Natural killer cell (primary cell): ENCODE measurements at places on chromosomes 12 and 14.

- no peaks in the 10 kb centered on the region for H3K27me3 ChIP-seq
- H3K36me3 ChIP-seq: no peaks in the 10 kb centered on the region
- DNase-seq: no peak
- H3K27ac ChIP-seq: no peak overlapping the region
Measured at GRCh38 chr12:131732-132495, 65.3 kb downstream of the IQSEC3 start.

- H3K4me1 ChIP-seq: peaks cover 37% of the 10 kb centered on the region
- no peaks in the 10 kb centered on the region for H3K27me3 ChIP-seq
- H3K27ac ChIP-seq: no peak overlapping the region
- H3K36me3 ChIP-seq: peaks cover 21% of the 10 kb centered on the region
Measured at GRCh38 chr14:91501348-91501747, 8.8 kb downstream of the PPP4R3A start.

DNA sequence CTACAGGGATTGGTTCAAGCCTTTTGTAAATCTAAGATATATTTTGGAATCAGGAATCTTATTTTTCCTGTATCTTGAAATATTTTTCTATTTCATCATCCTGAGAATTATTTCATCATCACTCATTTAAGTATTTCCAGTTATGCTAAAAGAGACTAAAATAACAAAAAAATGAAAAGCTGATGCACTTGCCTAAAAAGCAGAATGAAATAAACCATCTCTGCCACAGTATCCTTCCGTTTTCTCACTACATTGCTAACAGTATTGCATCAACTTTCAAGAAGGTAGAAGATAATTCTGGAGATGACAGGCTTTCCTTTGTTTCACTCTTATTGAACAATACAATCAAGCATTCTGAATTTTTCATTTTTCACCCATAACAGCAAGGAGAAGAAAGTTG lies 31.1 kb upstream of the EIF5 start:
- H3K27ac ChIP-seq: no peak overlapping the region
- no peaks in the 10 kb centered on the region for H3K27me3 ChIP-seq
- H3K36me3 ChIP-seq: no peaks in the 10 kb centered on the region
- H3K4me3 ChIP-seq: no peak overlapping the region
- no peaks in the 10 kb centered on the region for H3K4me1 ChIP-seq

GRCh38 chr12:5688226-5688625 lies 256.3 kb downstream of the NTF3 start:
- H3K4me3 ChIP-seq: no peak overlapping the region
- no peak for DNase-seq
- no peaks in the 10 kb centered on the region for H3K27me3 ChIP-seq
- no peaks in the 10 kb centered on the region for H3K36me3 ChIP-seq

DNA sequence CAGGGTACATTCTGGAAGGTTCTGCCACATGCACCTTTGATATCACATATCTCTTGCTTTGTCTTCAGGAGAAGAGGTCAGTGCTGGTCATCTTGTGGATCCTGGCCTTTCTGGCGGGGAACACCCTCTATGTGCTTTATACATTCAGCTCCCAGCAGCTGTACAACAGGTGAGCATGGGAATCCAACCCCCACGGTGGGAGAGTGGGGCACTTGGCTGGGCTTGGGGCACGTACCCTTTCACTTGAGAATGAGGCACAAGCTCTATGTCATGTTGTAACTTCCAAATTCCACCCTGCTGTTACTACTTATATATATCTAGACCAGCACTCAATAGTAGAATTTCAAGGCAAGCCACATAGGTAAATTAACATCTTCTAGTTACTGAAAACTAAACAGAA lies 28.6 kb downstream of the RNFT2 start:
- no peak overlapping the region for H3K4me3 ChIP-seq
- no peaks in the 10 kb centered on the region for H3K27me3 ChIP-seq
- no peaks in the 10 kb centered on the region for H3K36me3 ChIP-seq
- no peaks in the 10 kb centered on the region for H3K4me1 ChIP-seq
- H3K27ac ChIP-seq: no peak overlapping the region

GRCh38 chr12:15526033-15526432 lies 203.7 kb downstream of the PTPRO start:
- no peaks in the 10 kb centered on the region for H3K36me3 ChIP-seq
- no peaks in the 10 kb centered on the region for H3K4me1 ChIP-seq
- no peak overlapping the region for H3K4me3 ChIP-seq

DNA sequence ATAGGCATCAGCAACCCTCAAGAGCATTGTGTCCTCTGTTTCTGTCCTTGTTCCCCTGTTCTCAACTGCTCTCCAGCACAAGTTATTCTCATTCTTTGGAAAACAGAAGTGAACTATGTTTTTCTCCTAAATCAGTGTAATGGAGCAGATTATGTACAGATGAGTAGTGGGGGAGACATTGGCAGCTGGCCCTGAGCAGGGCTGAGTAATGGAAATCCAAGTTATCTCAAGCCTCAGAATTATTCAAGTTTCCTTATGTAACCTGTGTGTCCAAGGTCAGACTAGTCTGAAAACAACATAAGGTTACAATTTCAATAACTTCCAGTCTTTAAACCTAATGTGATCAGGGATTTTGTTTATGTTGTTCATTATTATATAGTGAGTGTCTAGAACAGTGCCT lies 116.1 kb upstream of the FUT8 start:
- H3K27me3 ChIP-seq: no peaks in the 10 kb centered on the region
- H3K36me3 ChIP-seq: no peaks in the 10 kb centered on the region
- no peak overlapping the region for H3K4me3 ChIP-seq
- H3K27ac ChIP-seq: no peak overlapping the region
- no peak for DNase-seq

- no peaks in the 10 kb centered on the region for H3K36me3 ChIP-seq
- no peak overlapping the region for H3K27ac ChIP-seq
- no peak for DNase-seq
- no peaks in the 10 kb centered on the region for H3K27me3 ChIP-seq
- peaks cover 2% of the 10 kb centered on the region for H3K4me1 ChIP-seq
Measured at GRCh38 chr14:76348898-76349297, 27.0 kb upstream of the ESRRB start.

GRCh38 chr14:50978529-50978871 lies 34.2 kb upstream of the PYGL start:
- H3K27me3 ChIP-seq: no peaks in the 10 kb centered on the region
- no peak overlapping the region for H3K4me3 ChIP-seq
- no peak overlapping the region for H3K27ac ChIP-seq
- H3K36me3 ChIP-seq: no peaks in the 10 kb centered on the region
- no peaks in the 10 kb centered on the region for H3K4me1 ChIP-seq

GRCh38 chr14:42057111-42057510 lies 450.4 kb downstream of the LRFN5 start:
- H3K4me3 ChIP-seq: no peak overlapping the region
- H3K27ac ChIP-seq: no peak overlapping the region
- no peaks in the 10 kb centered on the region for H3K4me1 ChIP-seq
- no peaks in the 10 kb centered on the region for H3K36me3 ChIP-seq
- no peaks in the 10 kb centered on the region for H3K27me3 ChIP-seq

DNA sequence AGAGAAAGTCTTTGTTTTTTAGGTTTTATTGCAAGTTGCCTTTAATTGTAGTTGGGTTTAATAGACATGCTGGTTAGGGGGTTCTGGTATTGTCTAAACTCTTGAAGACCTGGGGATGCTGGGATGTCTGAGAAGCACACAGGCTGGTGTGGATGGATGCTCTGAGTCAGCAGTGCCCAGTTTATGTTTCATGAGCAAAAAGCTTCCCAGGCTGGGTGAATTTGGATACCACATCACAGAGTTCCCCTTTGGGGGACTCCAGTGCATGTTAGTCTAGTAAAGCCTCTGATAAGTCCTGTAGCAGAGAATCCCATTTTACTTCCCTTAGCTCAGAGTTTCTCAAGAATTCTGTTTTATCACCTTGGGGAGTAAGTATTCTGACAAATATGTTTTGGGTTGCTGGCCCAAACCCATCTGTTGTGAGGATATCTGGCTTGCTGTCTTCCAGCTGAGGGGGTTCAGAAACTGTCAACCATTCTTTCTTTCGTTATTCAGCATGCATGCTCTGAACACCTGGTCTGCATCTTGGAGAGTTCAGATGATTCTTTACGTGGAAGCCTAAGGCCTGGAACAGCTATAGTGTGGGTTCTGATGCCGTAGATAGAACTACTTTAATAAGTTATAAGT lies 509.1 kb downstream of the VRK1 start:
- H3K27me3 ChIP-seq: no peaks in the 10 kb centered on the region
- no peaks in the 10 kb centered on the region for H3K36me3 ChIP-seq
- H3K4me1 ChIP-seq: no peaks in the 10 kb centered on the region
- no peak overlapping the region for H3K4me3 ChIP-seq

DNA sequence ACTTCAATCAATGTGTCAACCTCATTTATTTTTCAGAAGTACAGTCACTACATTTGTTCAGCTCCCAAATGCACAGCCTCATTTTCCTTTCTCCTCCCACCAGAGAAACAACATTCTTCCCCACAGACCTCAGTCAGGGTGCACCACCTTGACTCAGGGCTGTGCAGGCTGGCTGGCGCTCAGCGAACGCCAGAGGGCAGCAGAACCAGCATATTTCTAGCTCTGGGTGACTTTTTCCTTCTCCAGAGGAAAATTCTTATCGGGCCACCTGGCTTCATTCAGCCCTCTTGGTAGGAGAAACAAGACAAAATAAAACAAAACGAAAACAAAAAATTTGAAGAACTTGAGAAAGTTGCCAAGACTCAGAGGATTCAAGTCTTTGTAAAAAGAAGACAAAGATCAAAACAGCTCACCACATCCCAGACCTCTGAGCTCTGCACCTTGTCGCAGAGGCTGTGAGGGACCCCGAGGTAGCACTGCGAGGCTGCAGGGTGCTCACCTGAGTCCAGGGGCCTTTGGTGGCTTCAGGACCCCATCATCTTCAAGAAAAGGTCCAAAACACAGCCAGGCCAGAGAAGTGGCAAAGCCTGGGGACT lies 33.7 kb downstream of the PAH start:
- H3K4me1 ChIP-seq: no peaks in the 10 kb centered on the region
- no peaks in the 10 kb centered on the region for H3K27me3 ChIP-seq
- H3K4me3 ChIP-seq: no peak overlapping the region
- H3K36me3 ChIP-seq: no peaks in the 10 kb centered on the region

GRCh38 chr12:124564232-124564958 lies 3.0 kb downstream of the NCOR2 start:
- no peaks in the 10 kb centered on the region for H3K27me3 ChIP-seq
- H3K27ac ChIP-seq: no peak overlapping the region
- DNase-seq: no peak

DNA sequence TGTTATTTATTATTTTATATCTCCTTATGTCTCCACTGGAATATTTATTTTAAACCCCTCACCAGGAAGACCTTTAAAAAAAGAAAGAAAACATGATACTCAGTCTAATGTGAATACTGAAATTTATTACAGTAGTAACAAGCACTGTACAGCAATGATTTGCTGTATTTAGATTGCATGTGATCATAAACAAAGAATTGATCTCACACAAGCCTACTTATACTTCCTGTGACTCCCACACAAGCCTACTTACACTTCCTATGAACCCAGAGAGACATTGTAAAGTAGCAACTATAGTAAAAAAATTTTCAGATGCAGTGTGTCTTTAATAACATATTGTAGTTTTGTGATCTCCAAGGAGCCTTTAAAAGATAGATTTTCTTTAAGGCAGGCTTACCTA lies 142.7 kb upstream of the SYT1 start:
- H3K36me3 ChIP-seq: no peaks in the 10 kb centered on the region
- no peaks in the 10 kb centered on the region for H3K4me1 ChIP-seq
- no peak overlapping the region for H3K4me3 ChIP-seq
- H3K27ac ChIP-seq: no peak overlapping the region
- DNase-seq: no peak

- H3K36me3 ChIP-seq: no peaks in the 10 kb centered on the region
- H3K27me3 ChIP-seq: no peaks in the 10 kb centered on the region
- no peak for DNase-seq
- H3K4me3 ChIP-seq: no peak overlapping the region
Measured at GRCh38 chr12:40643506-40643905, 48.7 kb upstream of the CNTN1 start.

DNA sequence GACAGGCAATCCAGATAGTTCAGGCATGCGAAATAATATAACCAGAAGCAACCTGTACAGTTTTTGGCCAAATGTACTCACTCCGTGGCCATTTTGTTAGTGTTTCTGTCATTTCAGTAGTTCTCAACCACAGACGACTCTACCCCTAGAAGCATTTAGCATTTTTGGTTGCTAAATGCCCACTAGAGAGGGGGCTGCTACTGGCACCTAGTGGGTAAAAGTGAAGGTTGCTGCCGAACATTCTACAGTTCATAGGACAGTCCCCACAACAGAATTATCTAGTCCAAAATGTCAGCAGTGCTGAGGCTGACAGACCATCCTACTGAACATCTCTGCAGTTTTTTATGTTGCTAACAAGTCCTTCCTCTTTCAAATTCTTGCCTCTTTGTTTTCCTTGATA lies 107.4 kb downstream of the TSHR start:
- no peaks in the 10 kb centered on the region for H3K36me3 ChIP-seq
- no peak overlapping the region for H3K4me3 ChIP-seq
- no peaks in the 10 kb centered on the region for H3K27me3 ChIP-seq
- H3K27ac ChIP-seq: no peak overlapping the region
- H3K4me1 ChIP-seq: no peaks in the 10 kb centered on the region

GRCh38 chr14:74109369-74109768 lies 24.6 kb downstream of the LIN52 start:
- no peak for DNase-seq
- H3K4me1 ChIP-seq: no peaks in the 10 kb centered on the region
- H3K4me3 ChIP-seq: no peak overlapping the region
- H3K36me3 ChIP-seq: peaks cover 17% of the 10 kb centered on the region

DNA sequence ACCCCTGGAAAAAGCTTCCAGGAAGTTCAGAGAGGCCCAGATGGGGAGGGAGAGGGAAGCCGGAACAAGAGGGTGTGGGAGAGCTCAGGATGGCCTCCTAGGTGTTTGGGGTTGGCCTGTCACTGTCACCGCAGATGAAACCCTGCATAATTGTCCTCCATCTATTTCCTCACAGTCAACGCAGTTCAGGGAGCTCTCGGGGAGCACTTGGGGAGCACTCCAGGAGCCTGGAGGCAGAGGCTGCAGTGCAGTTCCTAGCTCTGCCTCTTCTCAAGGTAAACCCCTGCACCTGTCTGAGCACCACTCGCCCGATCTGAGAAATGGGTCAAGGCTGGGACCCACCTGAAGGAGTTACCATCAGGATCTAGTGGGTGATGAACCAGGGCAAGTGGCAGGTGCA lies 194.6 kb upstream of the LHX5 start:
- no peaks in the 10 kb centered on the region for H3K4me1 ChIP-seq
- no peaks in the 10 kb centered on the region for H3K27me3 ChIP-seq
- DNase-seq: no peak
- no peak overlapping the region for H3K27ac ChIP-seq
- no peaks in the 10 kb centered on the region for H3K36me3 ChIP-seq

GRCh38 chr12:47075192-47076084 lies 4.0 kb upstream of the PCED1B start:
- H3K36me3 ChIP-seq: no peaks in the 10 kb centered on the region
- peaks cover 10% of the 10 kb centered on the region for H3K4me1 ChIP-seq
- DNase-seq: no peak
